Urinary bladder (tissue), 4 donors: ENCODE measurements at places on chromosomes 6 and 20. TPM values are rescaled to one million over a fixed set of nuclear protein-coding genes. Genes with fewer than 3 reads are reported as not detected.

Gene GABRR2
- polyA plus RNA-seq = 0.66 TPM

Gene LRP11
- polyA plus RNA-seq = 26.6 TPM

Gene PRRT1
- polyA plus RNA-seq = 10.8 TPM

Gene GRIK2
- 1.7 TPM for polyA plus RNA-seq

DNA sequence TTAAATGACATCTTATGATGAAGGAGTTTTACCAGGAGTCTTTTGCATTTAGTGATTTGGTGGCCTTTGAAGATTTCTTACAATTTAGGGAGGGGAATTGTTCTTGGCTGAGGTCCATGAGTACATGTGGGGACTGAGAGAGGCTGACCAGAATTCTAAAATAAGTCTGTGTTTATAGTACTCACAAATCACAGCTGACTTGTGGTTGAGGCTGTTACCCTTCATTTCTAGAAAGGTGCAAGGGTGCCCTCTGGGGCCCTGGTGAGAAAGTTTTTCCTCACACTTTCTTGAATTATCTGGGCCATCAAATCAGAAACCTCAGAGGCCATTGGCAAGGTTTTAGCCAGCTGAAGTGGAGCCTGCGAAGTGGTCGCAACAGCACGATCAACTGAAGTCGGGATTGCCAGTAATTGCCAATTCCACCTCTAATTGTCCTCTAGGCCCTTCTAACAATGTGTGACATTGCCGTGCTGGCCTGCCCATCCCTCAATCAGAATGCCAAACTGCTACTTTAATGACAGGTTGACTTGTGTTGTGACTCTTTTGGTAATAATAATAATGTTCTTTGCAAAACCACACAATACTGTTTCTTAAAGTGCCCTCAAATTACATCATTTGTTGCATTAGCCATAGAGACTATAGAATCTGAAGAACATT lies 221.6 kb downstream of the OGFRL1 start:
- DNase-seq = no peak

DNA sequence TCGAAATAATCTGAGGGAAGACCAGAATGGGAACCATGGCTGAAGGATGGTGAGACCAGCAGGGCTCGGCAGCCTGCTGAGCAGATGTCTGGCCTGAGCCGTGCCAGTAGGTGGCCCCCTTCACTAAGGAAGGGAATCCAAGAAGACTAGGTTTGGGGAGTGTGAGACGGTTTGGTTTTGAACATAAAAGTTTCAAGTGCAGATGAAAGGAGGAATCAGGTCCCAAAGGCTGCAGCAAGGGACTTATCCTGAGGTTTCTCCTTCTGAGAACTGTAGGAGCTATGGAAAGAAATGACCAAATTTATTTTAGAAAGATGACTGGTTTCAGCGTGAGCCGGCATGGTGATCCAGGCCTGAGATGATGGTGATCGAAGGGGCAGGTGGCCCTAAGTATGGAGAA lies 4.6 kb upstream of the OSER1 start:
- no peak for DNase-seq

DNA sequence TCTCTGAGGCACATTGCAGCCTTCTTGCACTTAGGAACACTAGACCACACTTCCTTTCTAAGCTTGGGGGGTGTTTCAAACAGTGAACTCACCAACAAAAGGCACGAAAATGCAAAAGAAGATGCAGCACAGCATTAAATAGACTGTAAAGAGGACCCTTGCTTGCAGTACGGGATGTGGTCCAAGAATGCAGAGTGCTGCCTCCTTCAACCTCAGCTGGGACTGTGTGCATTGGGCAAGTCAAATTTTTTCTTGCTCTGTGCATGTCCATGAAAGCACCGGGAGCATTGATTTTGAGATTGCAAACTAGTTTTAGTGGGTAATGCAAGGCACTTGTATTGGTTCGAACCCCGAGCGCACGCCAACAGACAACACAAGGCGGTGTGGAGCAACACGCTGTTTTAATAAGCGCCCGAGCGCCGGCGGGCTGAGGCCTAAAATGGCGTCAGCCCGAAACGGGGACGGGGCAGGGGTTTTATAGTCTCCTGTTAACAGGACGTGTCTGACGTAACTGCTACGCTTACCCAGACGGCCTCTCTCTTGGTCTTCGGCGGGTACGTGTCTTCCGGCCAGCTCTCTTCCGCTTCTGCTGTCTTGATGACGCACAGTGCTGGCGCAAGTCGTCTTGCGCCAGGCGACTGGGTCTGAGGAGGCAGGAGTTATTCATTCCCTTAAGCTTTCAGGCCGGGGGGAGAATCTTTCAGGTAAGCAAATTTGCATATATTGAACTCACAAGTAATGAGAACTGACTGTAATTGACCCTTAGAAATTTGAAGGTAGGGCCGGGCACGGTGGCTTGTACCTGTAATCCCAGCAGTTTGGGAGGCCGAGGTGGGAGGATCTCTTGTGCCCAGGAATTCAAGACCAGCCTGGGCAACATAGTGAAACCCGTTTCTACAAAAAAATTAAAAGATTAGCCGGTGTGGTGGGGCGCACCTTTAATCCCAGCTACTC lies 18.7 kb upstream of the ZFP64 start:
- no peak for DNase-seq

DNA sequence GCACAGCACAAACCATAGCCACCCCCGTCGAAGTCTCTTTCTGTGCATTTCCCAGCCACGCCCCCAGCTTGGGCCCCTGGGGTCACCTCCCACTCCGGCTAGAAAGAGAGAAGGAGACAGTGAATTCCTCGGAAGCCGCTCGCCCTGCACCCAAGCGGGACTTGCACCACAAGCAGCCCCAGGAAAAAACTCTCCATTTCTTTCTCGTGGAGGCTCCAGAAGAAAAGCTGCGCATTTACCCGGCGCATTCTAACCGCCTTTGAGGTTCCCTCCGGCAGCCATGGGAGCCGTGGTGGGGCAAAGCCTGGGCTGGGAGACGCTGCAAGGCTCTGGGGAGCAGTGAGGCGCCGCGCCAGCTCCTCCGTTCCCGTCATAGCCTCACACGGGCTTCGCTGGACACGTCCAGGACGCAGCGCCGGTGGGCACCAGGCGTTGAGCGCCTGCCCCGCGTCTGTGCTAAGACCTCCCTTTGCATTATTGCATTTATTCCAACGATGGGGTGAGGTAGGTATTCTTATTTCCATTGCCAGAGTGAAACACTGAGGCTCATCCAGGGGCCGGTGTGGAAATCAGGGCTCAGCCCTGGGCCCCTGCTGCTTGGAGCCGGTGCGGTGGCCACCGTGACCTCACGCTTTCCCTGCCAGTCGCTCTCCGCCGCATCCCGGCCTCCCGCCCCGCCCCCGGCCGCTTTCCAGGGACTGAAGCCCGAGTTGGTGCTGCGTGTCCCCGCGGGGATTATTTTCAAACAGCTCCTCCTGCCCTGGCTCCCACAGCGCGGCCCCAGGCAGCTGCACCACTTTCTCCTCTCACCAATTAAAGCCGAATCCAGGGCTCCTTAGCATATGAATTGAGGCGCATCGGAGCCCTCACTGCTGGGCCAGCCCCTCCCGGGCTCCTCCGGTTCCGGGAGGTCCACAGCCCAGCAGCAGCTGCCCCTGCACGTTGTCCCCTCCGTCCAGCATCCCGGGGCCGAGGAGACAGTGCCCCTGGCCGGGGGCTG lies 148.3 kb upstream of the AFDN start:
- DNase-seq = no peak
